ENCODE measurements at places on chromosomes 6 and 20.

GRCh38 chr6:25050356-25050755 is 114.6 kb upstream of the RIPOR2 start:
- peak; percentile 51 for DNase-seq

DNA sequence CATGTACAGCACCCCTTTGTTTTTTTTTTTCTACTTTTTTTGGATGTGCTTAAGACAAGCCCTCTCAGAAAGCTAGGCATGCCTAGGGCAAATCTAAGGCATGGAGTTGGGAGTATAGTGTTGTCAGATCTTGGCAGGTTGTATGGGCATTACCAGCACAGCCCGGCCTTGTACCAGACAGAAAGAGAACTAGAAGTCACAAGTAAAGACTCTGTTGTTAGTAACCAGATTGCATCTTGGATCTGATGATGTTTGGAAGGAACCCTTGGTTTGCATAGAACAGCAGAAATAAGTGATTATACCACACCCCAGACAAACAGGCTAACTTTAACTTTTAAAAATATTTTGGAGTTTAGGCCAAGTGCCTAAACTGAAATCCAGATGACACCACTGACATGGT is 25.6 kb downstream of the STK35 start:
- DNase-seq, result no peak

DNA sequence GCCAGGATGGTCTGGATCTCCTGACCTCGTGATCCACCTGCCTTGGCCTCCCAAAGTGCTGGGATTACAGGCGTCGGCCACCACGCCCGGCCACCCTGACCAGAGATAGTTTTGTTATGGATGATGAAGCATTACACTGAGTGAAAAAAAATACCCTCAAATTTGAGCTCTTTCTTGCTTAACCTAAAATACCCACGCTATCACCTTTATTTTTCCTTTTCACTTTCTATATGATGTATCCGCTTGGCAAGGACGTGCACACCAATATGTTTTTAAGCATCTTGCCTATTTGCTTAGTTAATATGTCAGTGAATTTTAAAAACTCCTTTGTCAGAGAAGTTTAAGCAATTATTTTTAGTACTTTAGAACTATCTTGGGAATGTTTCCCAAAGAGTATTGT is 150.4 kb downstream of the INSM1 start:
- no peak for DNase-seq

GRCh38 chr6:81894788-81895271 is 142.3 kb upstream of the TENT5A start:
- peak; percentile 94 for DNase-seq

GRCh38 chr6:14305624-14306023 is 188.1 kb downstream of the CD83 start:
- no peak for DNase-seq

- peak; percentile 9 for DNase-seq
Observed at GRCh38 chr6:65416621-65417020, 290.4 kb downstream of the EYS start.

- no peak for DNase-seq
Observed at GRCh38 chr6:92380803-92381601, 1038.4 kb downstream of the EPHA7 start.

DNA sequence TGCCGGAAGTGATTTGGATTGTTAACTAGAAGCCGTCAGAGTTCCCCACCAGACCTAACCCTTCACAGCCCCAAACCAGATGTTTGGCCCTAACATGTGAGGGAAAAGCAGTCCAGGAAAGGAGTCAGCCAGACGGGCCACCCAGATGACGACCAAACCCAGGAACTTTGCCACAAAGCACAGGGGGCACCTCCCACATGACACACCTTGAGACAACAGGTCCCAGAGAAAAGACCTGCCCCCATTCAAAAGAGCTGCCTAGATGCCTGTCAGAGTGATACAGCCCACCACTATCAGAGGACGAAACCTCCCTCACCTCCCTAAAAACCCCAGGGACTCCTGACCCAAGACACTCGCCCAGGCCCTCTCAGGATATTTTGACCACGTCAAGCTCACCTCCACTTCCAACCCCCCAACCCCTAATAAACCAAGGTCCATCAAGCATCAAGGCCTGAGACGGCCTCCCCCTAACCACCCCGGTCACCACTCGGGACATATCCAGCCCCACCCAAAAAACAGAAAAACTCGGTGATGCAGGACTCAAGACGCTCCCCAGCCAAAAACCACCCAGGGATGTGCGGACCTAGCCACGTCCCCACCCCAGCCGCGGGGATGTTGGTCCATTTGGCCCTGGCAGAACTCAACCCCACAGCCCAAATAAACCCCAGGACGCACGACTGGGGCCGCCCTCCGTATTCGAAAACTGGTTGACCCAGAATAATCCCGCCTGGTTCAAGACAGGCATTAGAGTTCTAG is 662 bp downstream of the ZNF343 start:
- DNase-seq, result no peak

GRCh38 chr20:36833275-36834020 is 42.5 kb upstream of the TLDC2 start:
- DNase-seq, result no peak

DNA sequence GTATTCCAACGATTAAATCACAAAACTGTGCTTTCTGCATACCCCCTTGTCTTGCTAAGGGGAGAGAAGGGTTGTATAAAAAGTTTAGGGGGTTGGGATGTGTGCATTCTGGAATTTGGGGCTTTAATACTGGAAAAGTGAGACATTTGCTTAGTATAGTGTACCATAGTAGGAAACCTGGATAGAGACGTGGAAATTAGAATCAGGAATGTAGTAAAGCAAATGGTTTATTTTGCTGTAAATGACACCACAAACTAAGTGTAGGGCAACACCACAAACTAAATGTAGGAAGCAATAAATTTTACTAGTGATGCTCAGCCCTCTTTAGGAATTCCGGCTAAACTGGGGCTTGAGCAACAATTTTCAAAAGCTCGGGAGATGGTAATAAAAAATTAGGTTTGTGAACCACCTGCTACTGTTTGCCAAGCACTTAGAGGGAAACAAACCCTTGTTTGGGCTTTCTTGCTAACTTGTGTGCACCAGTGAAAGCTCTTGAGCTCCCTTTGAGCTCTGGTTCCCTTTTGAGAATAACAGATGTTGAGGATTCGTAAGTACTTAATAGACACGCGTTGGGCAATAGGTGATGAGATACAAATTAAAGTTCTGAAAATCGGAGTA is 13.8 kb downstream of the BRD2 start:
- DNase-seq, result no peak

- DNase-seq, result no peak
Observed at GRCh38 chr20:44099832-44100231, 87.2 kb downstream of the JPH2 start.

DNA sequence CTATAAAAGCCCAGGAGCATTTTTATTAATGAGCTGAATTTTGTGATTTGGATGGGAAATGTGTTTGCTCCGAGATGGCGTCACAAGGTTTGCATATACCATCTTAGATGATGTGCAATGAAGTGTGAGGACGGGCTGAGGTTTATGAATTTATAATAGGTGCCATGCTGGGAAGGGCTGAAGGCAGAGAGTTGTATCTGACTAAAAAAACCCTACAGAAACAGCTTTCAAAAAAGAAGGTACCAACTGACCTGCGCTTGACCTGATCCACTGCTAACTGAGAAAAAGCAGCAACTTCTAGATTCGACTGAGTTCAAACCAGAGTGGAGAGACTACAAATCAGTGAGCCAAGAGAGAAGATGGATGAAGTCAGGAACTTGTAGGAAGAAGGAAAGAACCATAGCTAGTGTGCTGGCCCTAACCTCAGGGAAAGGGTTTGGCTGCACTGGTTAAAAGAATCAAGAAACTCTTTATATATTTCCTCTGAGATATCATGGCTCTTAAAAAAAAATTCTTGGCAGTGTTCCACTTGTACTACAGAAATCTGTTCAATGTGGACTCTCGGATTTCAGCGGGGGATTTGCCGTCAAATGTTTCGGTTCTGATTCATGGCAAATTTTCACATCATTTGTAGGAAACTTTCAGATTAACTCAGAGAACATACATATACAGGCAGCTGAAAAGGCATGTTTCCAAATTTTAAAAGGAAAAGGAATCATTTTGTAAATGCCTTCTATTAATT is 56.5 kb upstream of the HDGFL1 start:
- peak; percentile 16 for DNase-seq

DNA sequence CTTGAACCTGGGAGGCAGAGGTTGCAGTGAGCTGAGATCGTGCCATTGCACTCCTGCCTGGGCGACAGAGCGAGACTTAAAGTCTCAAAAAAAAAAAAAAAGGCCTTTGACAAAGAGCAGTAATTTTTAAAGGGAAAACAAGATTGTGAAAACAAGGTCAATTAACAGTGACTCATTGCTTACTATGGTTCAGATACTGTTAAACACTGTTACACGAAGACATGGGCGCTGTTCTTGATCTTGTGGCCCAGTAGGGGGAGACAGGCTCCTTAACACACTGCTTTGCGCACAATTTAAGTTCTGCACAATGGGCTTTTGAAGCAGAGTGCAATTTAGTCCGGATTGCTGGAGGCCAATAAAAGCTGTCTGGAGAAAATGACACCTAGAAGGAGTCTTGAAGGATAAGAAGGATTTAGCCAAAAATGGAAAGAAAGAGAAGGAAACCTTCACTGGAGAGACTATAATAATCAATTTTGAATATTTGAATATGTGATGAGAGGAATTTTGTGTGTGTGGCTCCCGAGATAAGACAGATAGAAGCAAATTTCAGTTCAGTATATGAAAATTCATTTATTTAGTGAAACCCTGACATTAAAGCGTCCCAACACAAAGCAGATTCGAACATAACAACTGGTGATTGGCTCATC is 6.0 kb upstream of the LATS1 start:
- peak; percentile 89 for DNase-seq

- DNase-seq, result no peak
Observed at GRCh38 chr20:4151991-4152695, 136.8 kb upstream of the RNF24 start.

DNA sequence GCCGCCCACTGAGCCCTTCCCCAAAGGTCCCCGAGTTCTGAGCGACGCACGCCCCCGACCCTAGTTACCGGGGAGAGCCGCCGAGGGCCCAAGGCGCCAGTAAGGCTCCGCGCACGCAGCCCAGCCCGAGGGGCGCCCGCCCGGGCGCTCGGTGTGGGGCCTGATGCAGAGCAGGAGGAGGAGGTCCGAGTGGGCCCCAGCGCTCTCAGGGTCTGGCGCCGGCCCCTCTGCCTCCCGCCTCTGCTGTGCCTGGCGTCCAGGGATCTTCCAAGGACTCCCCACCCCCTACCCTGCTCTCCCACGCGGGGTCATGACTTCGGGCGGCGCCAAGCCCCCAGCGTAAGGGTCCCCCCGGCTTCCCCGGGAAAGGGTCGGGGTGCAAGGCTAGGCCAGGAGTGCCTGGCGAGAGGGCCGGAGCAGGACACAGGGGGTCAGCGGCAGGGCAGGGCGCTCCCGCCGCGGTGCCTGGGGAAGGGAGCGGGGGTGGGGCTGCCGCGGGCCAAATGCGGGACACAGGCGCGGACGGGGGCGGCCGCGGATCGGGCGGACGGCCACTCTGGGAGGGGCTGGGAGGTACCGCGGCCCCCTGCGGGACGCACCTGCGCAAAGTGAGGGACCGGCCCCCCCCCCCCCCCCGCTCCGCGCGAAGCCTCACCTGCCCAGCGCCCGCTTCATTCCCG is 637 bp downstream of the ABHD12 start:
- DNase-seq, result no peak

GRCh38 chr20:36812594-36813463 is 39.3 kb upstream of the DSN1 start:
- DNase-seq, result no peak

DNA sequence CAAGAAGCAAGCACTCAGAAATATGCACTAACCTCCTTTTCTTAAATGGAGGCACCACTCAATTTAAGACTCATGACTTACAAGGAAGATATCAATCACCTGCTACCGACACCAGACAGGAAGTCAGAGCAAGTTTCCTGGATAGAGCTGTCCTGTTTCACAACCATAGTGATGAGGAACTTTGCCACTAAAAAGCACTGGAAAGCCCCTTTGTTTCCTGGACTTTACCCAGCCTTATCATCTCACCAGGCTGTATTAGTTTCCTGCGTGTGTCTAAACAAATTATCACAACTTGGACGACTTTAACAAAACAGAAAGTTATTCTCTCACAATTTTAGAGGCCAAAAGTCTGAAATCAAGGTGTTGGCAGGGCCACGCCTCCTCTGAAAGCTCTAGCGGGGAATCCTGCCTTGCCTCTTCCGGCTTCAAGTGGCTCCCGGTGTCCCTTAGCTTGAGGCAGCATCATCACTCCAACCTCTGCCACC is 253.8 kb upstream of the STXBP5 start:
- no peak for DNase-seq

- DNase-seq, result no peak
Observed at GRCh38 chr20:45368221-45368980, 5.4 kb downstream of the SYS1 start.

DNA sequence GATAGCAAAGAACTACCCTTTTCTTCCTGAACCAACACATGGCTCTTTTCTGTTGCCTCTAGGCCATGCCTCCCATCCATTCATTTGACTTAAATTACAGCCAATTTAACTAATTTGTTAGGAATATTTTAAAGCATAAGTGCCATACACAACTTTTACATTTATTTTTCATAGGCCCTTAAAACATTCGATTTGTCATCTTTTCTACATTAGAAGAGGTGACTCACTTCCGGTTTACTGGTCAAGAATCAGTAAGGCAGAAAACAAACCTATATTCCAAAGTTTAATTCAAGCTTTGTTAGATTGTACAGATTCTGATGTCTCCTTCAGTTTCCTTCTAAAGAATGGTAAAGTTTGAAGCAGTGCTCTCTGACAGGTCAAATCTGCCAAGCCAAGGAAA is 344.3 kb downstream of the SAMD5 start:
- no peak for DNase-seq

DNA sequence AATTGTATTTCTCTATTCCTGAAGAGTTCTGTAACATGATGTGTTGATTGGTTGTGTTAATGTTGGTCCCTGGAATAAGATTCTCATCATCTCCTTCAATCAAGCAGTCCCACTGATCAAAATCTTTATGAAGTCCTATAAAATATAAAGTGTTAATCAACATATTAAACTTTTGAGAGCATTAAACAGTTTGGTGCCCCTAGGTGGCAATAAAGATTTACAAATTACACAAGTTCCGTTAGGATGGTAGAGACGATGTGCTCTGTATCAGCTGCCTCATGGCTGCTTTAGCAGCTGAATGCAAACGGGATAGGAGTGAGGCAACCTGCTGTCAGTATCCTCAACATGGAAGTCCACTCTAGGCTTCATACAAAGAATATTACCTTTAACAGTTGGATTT is 16.9 kb downstream of the TDRD6 start:
- DNase-seq, result peak; percentile 15

GRCh38 chr6:157690441-157691210 is 132.4 kb upstream of the SNX9 start:
- no peak for DNase-seq

DNA sequence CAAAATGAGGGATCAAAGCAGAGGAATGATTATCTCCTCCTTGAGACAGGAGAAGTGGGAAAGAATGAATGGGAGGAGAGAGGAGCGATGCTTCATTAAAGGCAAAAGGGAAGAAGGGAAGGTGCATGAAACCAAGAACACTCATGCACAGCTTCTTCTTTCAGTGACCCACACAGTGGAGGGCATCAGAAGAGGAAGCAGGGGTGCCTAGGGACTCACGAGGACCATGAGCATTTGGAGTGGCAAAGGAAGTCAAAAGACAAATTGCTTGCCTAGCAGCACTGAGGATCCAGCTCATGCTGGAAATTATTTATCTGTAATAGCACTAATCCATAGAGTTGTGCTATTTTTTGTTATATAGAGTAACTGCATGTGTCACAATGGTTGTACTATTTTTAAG is 66.1 kb downstream of the SMLR1 start:
- DNase-seq, result no peak

- DNase-seq, result no peak
Observed at GRCh38 chr20:44615169-44615791, 32.9 kb downstream of the PKIG start.
